ENCODE measurements at places on chromosomes 4 and X.

- no peak for DNase-seq
These were observed 92.4 kb downstream of the ANKRD17 start for GRCh38 chr4:73166212-73166611.

DNA sequence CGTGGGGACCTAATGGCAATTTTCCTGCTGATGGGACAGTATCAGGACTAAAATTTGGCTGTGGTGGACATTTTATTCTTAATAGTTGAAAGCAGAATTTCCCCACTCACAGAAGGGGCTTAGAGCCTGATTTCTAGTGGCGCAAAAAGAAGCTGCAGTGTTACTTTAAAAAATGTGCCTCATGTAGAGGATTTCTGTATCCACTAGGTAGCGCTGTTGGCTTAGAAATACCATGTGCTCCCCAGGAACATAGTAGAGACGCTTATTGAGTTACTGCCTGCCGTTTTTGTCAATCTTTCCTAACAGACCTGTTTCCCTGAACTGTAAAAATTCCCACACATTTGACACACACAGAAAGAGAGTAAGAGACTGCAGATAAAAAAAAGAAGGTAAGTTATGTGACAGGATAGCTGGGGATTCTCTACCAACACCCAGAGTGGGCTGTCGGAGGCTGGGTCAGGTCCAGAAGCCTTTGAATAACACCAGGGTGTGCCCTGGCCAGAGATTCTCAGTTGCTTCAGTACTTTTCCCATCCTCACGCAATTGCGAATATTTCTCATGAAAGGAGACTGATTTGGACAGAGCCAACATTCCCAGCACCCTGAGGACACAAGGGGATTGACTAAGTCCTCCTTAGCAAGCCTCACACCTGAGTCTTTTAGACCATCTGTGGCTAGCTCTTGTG is 88.4 kb downstream of the ZXDA start:
- DNase-seq = peak; percentile 21

DNA sequence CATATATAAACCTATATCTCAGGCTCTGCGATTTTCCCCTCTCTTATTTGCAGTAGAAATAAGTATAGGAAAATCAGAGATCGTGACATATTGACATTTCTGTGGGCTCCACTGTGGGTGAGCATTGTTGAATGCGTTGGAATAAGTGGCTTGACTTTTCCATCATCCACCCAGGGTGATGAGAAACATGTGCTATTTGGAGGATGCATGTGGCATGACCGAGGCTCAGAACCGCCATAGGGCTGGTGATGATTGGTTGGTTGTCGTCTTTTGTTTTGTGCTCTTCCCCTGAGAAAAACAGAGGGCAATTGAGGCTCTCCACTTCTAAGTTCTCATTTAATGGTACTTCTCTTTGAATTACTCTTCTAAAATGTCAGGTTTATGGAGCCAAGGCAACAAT is 140.1 kb downstream of the MXRA5 start:
- DNase-seq = no peak

DNA sequence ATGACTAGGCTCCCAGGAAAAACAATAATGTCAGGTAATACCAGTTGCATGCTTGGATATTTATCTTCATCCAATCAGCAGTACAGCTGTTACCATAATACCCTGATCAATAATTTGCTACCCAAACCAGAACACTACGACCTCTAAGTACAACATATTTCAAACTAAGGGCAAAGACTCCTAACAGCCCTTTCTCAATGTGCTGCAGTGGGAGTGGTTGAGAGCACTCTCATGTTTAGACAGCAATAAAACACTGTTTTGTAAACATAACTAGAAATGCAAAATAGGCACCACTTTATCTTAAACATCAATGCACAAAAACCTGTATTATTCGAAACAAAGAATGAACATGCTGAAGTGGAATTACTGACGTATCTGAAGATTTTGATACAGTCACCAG is 28.9 kb downstream of the PPARGC1A start:
- no peak for DNase-seq

- no peak for DNase-seq
These were observed 32.7 kb upstream of the AREG start for GRCh38 chr4:74412225-74412624.

GRCh38 chr4:89599026-89599425 is 237.9 kb downstream of the SNCA start:
- DNase-seq = no peak

DNA sequence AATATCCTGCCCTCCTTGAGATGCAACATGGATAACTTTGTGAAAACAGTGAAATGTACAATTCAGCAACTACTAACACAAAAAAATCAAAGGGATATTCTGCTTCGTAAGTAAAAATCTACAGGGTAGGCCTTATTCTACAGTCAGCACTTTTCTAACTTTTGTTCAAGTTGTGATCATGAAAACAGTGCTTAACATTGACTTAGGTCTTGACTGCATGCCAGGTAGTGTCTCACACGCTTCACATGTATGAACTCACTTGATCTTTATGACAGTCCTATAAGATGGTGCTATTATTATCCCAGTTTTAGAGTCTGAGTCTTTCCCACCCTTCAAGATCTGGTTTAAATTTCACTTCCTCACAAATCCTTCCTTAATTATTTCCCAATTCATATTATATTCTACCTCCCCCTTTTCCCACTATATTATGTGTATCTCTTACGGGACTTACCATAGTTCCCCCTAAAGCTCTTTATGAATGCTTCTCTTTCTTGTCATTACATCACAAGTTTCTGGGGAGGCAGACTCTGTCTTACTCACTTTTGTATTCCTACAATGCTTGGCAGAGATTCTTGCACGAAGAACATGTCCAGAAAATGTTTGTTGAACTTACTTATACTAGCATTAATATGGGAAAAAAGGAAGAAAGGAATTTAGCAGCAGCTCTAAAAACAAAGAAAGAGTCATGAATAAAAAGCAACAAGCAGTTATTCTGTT is 179.8 kb downstream of the SCFD2 start:
- DNase-seq = no peak

GRCh38 chrX:103187953-103188475 is 26.9 kb upstream of the BEX4 start:
- no peak for DNase-seq

- DNase-seq = no peak
These were observed 49.0 kb downstream of the CCDC149 start for GRCh38 chr4:24863799-24864198.

DNA sequence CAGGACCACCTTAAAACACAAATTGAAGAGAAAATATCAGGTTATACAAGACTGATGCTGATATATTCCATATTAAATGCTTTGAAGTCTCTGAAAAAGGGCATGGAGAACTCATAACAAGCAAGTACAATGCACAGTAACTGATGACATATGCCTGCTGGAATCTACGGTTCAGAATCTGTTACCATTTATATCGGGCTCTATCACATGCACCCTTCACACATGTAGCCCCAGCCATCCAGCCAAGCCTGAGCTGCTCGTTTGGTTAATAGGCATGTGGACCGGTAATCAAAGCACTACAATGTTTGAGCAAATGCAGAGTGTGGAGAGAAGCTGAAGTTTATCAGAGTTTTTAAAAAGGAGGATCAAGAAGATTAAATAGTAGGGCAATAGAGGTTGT is 11.8 kb downstream of the COMMD8 start:
- DNase-seq = no peak

DNA sequence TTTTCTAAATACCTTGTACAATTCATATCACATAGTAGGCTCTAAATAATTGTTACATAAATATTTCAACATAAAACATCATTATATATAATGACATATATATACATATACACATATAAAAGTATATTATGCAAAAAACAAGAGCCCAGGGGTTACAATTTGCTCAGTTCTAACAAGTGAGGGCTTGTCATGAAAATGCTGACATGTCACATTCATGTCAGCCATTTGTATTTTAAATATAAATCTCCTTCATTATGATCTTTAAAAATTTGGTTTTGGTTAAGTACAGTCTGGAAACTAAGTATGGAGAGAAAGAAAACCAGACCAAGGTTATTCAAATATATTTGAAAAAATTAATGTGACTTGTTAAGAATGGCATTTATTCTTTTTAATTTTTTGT is 2745.4 kb downstream of the PCDH7 start:
- DNase-seq = no peak

DNA sequence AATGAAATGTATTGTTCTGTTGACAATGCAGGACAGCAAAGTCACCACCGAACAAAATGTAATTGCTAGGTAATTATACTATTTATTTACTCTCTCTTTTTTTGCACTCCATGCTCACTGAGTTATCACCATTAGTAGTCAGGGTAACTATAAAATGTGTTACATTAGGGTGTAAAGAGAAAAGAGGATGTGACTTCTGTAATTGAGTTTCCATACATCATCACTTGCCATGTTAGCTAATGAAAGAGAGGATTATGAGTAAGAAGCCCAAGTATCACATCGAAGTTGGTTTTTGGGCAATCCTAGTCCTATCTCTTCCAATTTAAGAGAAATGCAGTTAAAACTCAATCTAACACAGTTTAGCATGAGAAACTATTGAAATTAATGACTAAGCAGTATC is 7.6 kb downstream of the ZXDA start:
- DNase-seq = no peak

DNA sequence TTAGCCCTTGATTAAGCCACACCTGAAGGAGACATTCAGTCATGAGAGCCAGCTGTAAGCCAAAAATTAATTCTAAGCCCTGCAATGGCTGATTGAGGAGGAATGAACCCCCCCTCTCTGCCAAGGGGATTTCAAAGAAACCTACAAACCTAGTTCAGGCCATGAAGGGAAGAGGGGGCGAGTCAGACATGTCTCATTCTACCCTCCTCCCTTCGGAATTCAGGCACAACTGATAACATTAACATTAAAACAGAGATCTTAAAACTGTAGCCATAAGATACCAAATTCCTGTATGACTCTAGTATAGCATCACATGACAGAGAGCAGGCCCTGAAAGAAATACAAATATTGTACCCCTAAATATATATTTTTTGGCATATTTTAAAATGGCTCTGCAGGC is 40.4 kb upstream of the AFAP1 start:
- no peak for DNase-seq

GRCh38 chrX:69759921-69760625 is 144.2 kb downstream of the EDA start:
- DNase-seq = no peak

- no peak for DNase-seq
These were observed 779.0 kb upstream of the INTU start for GRCh38 chr4:126853715-126854114.

DNA sequence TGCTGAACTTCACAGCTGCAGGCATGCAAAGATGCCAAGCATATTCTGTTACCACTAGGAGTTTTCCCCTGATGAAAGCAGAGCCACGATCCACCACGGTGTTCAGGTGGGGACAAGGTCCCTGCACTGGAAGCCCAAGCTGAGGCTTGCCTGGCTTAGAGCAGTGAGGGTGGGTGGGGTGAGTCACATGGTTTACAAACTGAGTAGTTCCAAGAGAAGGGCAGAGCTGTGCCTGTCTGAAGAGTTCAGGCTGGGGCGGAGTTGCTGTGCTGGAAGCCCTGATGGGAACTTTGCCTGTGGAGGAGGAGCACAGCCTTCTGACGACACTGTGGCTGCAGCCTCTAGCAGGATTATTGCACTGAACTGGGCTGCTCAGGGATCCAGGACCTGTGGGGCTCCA is 45.5 kb downstream of the FAM9B start:
- peak; percentile 19 for DNase-seq

DNA sequence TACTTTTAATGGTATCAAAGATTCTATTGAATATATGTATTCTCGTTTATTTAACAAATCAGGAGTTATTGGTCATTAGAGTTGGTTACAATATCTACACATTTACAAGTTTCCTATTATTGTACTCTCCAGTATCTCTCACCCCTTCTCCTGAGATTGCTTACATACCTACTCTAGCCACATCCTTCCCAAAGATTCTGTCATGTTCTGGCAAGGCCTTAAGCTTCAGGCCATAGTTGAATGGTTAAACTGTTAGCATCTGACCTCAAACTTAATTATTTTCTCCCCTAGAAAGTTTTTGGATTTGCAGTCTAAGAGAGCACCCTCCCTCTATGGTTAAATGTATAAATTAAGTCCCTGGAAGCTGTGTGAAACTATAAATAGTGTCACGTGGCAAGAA is 784.2 kb downstream of the GLUD2 start:
- no peak for DNase-seq

- DNase-seq = no peak
These were observed 27.3 kb downstream of the OFD1 start for GRCh38 chrX:13761606-13762414.

DNA sequence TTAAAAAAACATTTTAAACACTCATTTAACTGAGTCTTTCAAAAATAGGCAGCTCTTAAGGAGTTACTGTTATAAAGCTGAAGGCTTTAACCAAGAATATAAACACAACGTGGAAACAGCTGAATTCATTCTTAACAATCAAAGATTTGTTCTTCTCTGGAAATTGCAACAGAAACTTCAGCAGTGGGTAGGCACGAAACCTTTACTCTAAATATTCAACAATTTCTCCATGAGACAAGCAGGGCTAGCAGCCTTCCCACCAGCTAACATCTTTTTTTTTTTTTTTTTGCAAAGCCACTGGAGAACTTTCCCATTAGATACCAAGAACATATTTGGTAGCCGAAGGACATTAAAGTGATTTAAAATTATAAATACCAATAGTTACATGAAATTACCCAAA is 78.2 kb upstream of the PRSS48 start:
- no peak for DNase-seq

GRCh38 chr4:26992657-26993361 is 132.2 kb downstream of the STIM2 start:
- DNase-seq = peak; percentile 34

GRCh38 chr4:110618581-110619462 is 4.1 kb downstream of the PITX2 start:
- DNase-seq = no peak

GRCh38 chr4:141180991-141181761 is 39.5 kb upstream of the ZNF330 start:
- no peak for DNase-seq

- DNase-seq = no peak
These were observed 107.8 kb downstream of the GABRA3 start for GRCh38 chrX:152343306-152343705.

- peak; percentile 1 for DNase-seq
These were observed 45.5 kb downstream of the SRPX start for GRCh38 chrX:38175139-38175538.
